Right ventricle myocardium inferior (tissue), 1 donor: ENCODE measurements at places on chromosomes 16 and 17. TPM values are rescaled to one million over a fixed set of nuclear protein-coding genes. Genes with fewer than 3 reads are reported as not detected.

The PRR29 gene
- total RNA-seq = 0.51 TPM

The ASB16 gene
- total RNA-seq = 14.5 TPM

The TBC1D3G gene
- total RNA-seq = not detected

GRCh38 chr17:44256671-44257070 lies 11.3 kb downstream of the SLC4A1 start:
- no peak for DNase-seq

GRCh38 chr16:53881371-53881770 lies 177.4 kb downstream of the FTO start:
- DNase-seq = no peak
